ENCODE measurements at places on chromosomes 5 and 9. TPM values are rescaled to one million over a fixed set of nuclear protein-coding genes. Genes with fewer than 3 reads are reported as not detected.

PIP5KL1 gene
- total RNA-seq: 0.33 TPM

LCN15 gene
- total RNA-seq: 0.05 TPM

PCDHGA12 gene
- total RNA-seq: 0.80 TPM

IRF1 gene
- total RNA-seq: 34.7 TPM

DNA sequence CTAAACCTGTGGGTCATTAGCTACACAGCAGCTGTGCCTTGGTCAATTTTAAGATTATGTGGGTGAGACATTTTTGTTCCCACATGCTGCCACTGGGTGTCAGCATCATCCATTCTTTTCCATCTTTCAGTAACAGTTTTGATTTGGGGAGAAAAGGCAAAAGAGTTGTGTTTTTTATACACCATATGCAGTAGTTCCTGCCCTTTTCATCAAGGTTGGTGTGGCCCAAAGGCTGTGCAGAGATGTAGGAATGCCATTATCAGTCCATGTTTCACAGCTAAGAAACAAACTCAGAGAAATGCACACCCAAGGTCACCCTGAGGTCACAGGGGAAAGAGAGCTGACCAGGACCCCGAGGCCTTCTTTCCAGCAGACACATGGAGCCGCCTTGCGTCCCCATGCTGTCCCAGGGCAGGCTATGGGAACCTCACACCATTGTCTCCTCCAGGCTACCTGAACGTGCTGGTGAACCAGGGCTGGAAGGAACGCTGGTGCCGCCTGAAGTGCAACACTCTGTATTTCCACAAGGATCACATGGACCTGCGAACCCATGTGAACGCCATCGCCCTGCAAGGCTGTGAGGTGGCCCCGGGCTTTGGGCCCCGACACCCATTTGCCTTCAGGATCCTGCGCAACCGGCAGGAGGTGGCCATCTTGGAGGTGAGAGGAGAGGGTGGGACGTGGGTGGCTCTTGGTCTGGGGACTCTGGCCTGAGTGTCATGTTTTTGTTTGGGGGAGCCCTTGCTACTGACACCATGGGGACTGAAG lies 27.8 kb upstream of the GRPEL2 start:
- DNase-seq: no peak

DNA sequence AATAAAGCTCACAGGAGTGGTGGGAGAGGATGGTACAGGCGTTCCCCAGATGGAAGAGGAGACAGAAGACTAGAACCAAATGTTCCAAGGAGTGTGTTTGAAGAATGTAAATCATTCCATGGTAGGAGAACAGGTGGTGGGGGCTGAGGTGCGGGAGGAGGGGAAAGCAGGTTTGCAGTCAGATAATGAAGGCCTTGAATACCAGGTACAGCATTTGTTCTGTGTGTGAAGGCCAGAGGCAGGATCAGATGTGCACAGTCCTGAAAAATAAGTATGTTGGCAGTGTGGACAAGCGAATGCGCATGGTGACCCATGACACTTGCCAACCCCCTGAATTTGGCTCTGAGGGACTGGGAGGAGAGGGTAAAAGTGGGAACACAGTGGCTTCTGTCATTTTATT lies 59.9 kb upstream of the ALDH1B1 start:
- DNase-seq: no peak

DNA sequence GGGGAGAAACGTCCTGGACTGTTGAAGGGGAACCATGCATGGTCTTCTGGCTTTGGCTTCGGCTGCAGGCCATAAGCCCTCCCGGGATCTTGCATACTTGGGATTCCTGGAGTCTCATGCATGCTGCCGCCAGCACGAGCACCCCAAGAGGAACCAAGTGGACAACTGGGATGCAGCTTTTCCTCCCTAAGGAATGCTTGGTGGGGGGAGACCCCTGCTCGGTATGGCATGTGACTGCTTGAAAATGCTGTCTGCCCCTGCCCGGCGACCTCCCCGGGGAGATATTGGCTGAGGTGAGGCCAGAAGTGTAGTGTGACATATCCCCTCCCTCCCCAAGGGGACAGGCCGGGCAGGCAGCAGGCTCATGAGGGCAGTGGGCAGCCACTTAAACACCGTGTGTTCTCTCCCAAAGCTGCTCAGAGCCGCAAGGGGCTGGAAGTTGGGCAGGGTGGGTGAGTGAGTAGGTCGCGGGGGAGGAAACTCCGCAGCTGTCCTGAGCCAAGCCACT lies 15.7 kb downstream of the TMEM171 start:
- no peak for DNase-seq

GRCh38 chr5:39717176-39717897 lies 292.6 kb upstream of the DAB2 start:
- DNase-seq: no peak

- no peak for DNase-seq
Measured at GRCh38 chr5:27705661-27706060, 667.3 kb upstream of the CDH9 start.

DNA sequence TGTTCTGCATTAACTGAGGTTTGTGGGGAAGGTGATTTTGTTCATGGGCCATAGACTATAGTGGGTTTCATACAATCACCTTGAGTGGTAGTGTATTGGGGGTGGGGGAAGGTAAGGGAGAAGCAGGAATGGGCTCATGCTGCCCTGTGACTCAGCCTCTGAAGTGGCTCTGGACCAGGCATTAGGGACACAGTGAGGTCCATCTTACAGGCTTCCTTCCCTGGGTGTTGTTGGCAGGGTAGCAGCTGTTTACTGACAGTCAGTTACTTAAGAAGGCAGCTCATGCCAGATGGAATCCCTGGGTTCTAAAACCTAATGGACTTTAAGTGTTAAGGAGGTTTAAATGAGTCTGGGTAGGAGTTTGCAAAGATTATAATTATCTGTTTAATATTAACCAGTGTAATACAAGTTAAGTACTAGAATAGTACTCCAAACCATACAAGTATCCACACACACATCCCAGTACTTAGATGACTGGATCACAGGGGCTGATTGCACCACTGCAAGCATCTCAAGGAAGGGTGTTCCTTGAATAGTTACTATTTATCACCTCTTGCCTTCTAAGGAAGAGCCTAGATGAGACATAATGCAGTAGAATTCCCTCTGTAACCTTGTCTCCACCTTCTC lies 59.3 kb downstream of the CAST start:
- no peak for DNase-seq

Measured in thymus (tissue), 14 donors.